ENCODE measurements at places on chromosomes 4 and X.

- no peak for DNase-seq
These were observed 119.5 kb downstream of the GPC3 start for GRCh38 chrX:133865761-133866471.

- no peak for DNase-seq
These were observed 17.7 kb downstream of the IQSEC2 start for GRCh38 chrX:53263597-53264094.

DNA sequence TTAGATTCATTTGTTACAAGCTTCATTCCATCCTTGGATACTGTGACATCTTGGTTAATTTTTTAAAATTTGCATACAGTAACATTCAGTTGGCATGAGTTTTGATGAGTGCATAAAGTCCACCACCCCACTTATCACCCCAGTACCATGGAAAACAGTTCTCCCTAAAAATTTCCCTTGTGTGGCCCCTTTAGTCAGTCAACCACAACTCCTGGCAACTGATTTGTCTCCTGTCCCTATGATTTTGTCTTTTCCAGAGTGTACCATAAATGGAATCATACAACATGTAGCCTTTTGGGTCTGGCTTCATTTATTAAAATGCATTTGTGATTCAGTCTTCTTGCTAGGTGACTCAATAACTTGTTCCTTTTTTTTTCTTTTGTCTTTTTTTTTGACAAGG lies 29.9 kb downstream of the RP2 start:
- no peak for DNase-seq

DNA sequence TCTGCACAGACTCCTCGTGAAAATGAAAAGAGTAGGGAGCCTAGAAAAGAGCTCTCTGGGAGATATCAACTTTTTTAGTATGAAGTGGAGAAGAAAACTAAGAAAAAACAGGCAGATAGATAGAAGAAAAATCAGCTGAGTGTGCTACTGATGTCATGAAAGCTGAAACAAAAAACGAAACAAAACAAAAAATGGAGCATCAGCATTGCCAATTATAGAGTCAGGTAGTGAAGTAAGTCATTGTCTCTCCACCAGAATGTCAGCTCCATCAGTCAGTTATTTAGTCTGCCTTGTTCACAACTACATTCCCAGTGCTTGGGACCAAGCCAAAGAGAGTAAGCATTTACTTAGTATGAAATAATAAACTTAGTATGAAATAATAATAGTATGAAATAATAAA lies 595.1 kb downstream of the STPG2 start:
- DNase-seq, result no peak

- DNase-seq, result no peak
These were observed 4.0 kb downstream of the TMEM164 start for GRCh38 chrX:110006821-110007375.

GRCh38 chrX:20066968-20067708 lies 49.6 kb downstream of the MAP7D2 start:
- peak; percentile 7 for DNase-seq

DNA sequence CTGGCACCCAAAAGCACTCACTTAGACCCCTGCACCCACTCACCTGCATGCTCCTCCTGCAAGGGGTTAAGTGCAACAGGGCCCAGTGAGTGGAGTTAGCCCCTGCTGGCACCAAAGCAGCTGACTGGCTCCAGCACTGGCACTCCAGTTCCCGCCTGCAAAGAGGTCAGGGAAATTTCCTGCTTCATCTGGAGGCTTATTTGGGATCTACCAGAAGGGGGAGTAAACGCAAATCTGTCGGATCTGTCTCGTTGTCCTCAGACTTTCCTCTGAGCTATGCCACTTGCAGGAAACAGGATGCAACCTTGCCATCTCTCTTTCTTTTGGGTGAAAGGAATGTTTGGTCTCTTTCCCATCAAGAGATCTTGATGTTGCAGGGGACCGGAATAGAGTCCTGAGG lies 435.6 kb downstream of the PCDH10 start:
- no peak for DNase-seq

GRCh38 chrX:15224747-15225146 lies 45.1 kb downstream of the ASB9 start:
- DNase-seq, result no peak
